ENCODE measurements at places on chromosomes 6 and 20.
A peak's percentile ranks its signal among the peaks of the same experiment; 100 is the strongest.

- DNase-seq: no peak
Measured at GRCh38 chr6:137856138-137856898, 10.7 kb upstream of the TNFAIP3 start.

- DNase-seq: no peak
Measured at GRCh38 chr20:47352332-47353238, 3.9 kb downstream of the ZMYND8 start.

DNA sequence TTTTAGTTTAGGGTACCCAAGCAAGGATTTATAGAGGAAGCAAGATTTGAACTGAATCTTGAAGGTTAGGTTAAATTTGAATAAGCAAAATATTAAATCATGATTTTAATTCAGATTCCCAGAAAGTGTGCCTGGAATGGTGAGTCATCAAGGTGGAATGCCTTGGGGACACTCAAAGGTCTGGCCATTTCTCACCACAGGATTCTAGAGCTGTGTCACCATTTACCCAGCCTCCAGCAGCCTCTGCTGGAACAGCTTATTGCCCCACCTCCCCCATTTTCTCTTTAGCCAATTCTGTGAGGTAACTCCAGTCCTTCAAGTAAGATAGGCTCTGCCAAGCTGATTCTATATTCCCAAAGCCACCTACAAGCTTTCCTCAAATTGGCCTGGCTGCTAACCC is 181.4 kb downstream of the SIM1 start:
- no peak for DNase-seq

GRCh38 chr20:35616465-35617396 is 1.1 kb downstream of the SPAG4 start:
- peak; percentile 63 for DNase-seq

GRCh38 chr6:168704678-168705077 is 263.7 kb downstream of the SMOC2 start:
- no peak for DNase-seq

GRCh38 chr6:109760208-109760607 is 69.1 kb downstream of the FIG4 start:
- no peak for DNase-seq

DNA sequence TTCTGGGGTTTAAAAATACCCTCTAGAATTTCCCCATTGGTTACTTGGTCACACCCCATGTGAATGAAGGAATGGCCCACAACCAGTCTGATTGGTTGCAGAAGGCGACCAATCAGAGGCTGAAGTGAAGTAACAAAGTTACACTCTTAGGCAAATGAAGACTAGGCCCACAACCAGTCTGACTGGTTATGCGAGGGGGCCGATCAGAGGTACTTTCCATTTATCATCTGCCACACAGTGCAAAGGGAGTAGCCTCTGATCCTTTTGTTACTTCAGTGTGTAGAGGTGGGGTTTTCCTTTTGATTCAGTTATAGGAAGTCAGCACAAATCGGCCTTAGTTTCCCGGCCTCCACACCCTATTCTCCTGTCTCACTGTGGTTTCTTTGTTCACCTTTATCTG is 61.2 kb upstream of the SGK1 start:
- DNase-seq: no peak

DNA sequence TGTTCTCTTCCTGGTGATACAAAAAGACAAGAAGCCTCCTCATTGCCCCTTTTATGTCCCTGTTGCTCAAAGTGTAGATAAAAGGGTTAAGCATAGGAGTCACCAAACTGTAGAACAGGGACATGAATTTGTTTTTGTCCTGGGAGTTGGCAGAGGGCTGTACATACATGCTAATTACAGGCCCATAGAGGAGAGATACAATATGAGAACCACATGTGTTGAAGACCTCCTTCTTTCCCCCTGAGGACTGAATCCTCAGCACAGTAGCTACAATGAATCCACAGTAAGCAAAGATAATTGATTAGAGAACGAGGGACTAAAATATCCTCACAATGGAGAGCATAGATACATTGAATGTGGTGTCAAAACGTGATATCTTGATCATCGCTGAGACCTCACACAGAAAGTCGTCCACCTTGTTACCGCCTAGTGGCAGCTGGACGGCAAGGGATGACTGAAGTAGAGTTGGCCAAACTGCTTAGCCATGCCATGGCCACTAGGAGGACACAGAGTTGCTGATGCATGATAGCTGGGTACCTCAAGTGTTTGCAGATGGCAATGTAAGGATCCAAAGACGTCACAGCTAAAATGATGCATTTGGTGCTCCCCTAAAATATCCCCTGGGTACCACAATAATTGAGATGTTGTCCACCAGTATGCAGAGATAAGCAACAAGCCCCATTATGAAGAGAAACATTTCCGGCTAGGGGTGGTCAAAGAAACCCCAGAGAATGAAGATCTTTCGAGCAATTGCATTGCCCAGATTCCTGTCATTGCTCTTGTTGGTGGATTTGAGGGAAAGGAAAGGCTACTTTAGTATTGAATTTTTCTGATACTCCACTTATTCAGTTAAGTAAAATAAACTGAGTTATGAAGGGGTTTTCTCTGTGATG is 15.0 kb downstream of the OR2B3 start:
- DNase-seq: no peak

DNA sequence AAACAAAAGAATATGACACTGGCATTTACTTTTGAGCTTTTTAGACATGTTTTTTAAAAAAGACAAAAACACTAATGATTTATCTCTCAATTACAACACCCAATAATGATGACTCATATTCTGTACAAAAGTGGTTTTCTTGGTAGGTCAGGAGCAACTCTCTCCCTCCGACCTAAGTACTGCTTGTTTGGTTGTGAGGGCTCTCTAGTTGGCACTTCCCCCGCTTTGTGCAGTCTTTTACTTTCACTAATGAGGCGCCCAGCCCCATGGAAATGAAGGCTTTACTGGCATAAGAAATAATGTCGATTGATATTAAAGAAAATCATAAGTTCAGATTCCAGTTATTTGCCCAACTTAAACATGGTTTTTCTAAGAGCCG is 1.3 kb downstream of the KPNA5 start:
- no peak for DNase-seq

DNA sequence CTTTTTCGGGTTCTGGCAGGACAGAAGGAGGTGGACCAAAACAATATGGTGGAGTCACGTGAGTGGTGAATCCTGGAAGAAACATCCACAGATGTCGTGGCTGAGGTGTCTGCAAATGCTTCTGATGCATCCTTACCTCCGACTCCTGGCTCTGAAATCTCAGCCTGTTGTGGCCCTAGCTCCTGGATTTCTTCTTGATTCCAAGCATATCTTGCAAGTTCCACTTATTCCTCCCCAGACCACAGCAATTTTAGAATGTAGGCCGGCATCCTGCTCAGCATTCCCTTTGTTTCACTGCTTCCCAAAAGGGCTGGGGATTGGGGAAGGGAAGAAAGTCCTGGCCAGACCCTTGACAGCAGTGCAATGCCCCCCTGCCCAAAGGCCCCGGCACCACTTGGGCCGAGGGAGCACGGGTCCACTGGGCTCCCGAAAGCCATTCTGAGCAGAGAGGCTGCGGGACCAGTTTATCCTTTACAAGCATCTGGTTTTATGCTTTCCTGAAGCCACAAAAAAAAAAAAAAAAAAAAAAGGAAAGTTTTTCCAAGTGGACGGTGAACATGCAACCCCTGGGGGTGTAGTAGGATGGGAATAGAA is 200.9 kb upstream of the RNF24 start:
- no peak for DNase-seq

DNA sequence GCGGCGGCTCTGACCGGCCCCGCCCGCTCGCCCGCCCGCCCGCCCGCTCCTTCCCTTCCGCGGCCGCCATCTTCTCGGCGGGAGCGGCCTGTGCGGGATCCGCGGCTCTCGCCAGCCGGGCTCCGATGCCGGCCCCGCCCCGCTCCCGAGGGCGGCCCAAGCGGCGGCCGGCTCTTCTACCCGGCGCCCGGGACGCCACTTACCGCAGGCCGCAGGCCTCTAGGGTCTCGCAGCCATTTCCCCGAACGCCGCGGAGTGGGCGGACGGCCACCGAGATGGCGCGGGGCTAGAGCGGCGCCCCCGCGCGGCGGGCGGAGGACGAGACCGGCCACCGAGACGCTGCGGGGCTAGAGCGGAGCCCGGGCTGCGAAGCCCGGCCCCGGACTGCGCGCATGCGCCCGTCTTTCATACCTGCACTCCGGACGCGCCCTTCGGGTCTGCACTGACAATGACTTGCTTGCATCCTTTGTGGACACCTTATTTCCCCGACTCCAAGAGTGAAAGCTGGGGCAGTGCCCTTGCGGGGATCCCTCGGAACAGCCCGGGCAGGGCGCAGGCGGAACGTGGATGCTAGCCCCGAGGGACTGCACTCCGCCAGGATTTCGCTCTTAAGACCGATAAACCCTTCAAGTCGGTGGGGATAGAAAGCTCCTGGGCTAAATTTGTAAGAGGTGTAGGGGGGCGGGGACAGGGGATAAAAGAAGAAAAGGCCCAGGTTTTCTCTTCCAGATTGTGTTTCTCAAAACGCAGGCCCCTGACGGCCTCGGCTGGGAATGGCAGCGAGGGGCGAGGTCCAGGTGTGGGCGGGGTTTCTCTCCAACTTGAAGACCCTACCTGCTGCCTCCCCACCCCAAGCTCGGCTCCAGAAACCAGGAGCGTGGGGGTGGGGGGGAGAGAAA is at the start of gene DIDO1:
Gene DIDO1, minus strand, starts transcription at position 277 of the 899 bp plus-strand sequence.
- peak; percentile 60 for DNase-seq

GRCh38 chr6:124943658-124944057 is 18.6 kb upstream of the RNF217 start:
- DNase-seq: no peak

DNA sequence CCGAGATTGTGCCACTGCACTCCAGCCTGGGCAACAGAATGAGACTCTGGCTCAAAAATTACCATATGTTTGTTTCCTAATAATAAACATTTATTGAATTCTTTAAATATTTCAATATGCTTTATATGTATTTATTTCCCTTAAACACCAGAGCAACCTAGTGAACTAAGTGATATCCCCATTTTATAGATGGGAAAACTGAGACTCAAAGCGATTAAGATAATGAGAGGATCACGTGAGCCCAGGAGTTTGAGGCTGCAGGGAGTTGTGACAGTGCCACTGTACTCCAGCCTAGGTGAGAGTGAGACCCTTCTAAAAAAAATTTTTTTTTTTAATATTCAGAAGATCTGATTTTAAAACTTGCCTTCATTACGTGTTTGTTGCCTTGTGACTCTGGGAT is 19.4 kb upstream of the CARMIL1 start:
- no peak for DNase-seq

GRCh38 chr20:11652128-11652527 is 265.6 kb upstream of the BTBD3 start:
- no peak for DNase-seq

GRCh38 chr6:2881423-2881822 is 21.7 kb downstream of the SERPINB9 start:
- no peak for DNase-seq

DNA sequence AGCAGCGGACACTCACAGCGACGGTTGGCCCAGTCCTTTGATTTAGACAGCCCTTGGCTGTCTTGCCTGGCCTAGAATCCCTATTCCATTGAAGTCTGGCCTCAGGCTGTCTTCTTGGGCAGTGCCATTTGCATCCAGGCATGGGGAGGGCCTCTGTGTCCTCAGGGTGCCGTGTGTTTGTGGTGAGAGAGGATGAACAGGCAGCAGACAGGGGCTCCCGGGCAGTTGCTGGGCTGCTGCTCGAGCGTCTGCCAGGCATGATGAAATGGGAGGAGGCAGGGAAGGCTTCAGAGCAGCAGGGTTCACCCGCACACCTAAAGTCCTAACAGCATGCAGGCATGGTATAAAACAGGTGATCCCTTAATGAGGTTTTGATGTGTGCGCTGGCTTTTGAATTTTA is 126.9 kb downstream of the SOBP start:
- DNase-seq: no peak

- no peak for DNase-seq
Measured at GRCh38 chr6:88165844-88166492, at the start of gene CNR1. TSS of gene CNR1 (minus strand) at chr6:88166347. CDS start at chr6:88145274, 21,073 bp downstream.

- DNase-seq: no peak
Measured at GRCh38 chr6:145736661-145737144, 1.4 kb upstream of the EPM2A start.

GRCh38 chr6:109580519-109580918 is 97.5 kb upstream of the ZBTB24 start:
- no peak for DNase-seq

GRCh38 chr6:170107606-170108222 is 183.2 kb downstream of the DLL1 start:
- DNase-seq: no peak

DNA sequence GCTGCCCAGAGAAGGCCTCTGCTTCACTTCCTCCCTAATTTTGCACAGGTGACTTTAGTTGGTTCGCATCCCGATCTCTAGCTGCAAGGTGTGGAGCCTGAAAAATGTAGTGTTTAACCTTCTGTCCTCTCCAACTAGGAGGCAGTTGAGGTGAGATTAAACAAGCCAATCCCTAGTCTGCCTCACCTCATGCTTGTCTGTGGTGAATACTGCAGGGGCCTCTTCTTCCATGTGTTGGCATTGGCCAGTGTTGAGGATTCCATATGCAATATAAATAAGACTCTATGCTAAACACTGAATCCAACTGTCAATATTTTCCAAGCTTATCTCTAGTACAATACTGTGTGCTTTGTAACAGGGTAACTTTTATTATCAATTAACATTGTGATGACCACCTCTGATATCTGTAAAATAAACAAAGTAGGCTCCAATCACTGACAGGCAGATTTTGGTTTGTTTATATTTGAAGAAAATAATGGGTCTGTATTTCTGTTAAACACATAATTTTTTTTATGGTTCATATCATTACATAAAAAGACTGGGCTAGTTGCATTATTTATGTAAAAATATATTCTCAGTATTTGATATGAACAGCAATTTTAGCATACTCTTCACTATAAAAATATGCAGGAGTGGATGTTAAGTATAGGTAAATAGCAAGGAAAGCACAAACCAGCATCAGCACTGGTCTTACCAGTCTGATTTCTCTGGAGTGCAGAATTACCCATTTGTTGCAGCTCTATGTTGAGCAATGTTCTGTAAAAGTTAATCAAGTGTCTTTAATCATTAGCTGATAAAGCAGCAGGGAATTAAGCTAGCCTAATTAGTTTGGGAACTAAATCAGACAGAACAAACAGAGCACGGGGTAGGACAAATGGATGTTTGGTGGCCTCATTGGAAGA is 74.0 kb downstream of the ANKRD6 start:
- DNase-seq: no peak

- no peak for DNase-seq
Measured at GRCh38 chr6:135974426-135974825, 122.9 kb downstream of the PDE7B start.

GRCh38 chr6:117706504-117706903 is 31.2 kb downstream of the NUS1 start:
- no peak for DNase-seq
